Right cardiac atrium (tissue), 5 donors: ENCODE measurements at places on chromosomes 6 and 20. TPM values are rescaled to one million over a fixed set of nuclear protein-coding genes. Genes with fewer than 3 reads are reported as not detected.

DNA sequence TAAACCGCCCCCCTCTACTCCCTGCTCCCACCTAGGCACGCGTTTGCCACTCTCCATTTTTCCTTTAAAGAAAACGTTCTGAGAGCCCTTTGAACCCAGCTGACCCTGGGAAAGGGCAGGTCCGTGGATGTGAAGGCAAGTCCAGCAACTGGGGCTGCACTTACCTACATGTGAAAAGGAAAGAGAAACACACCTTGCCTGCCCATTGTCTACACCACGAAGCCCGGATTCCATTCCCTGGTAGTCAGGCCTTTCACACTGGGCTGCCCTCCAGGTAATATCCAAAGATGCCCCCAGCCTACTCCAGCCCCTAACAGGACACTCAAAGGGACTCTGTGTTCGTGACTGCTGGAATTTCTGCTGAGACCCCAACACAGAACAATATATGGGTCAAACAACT, 94.4 kb downstream of the CD83 start:
- no peak for DNase-seq

GRCh38 chr6:122903266-122903915, 92.6 kb upstream of the CLVS2 start:
- DNase-seq, result no peak

DNA sequence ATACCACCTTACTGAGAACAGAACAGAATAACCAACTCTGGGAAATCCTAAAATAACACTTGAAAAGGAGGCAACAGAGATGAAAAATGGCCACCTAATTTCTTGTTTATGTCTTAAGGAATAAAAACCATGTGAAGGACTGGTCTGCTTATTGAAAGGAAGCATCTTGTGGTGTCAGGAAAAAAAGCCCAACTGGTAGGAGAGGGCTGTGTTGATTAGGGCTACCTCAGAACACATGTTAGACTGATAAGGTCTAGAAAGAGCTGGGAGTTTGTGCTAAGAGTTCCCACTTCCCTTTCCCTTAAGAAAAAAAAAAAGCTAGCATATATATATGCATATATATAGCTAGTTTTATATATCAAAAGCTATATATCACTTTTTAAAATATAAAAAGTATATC, 425.3 kb upstream of the BTBD3 start:
- DNase-seq, result no peak

Gene GHRH
- 17.2 TPM for total RNA-seq
